Fibroblast of pulmonary artery (primary cell): ENCODE measurements at places on chromosomes 7 and 10.

DNA sequence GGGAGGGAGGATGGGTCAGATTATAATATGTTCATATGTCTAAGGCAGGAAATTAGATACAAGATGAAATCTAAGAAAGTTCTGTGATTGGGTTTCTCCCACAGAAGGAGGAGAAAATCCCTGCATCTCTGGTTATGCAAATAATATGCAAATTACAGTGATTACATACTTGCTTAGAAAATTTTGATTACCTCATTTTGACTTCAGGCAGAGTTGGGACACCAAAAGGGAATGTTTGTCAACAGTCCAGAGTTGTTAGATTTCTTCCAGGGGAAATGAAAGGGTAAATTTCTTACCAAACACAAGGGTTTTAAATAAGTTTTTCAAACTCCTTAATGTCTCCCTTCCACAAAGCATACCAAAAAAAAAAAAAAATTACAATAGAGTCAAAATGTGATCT lies 101.4 kb upstream of the STEAP1B start:
- DNase-seq, result peak; percentile 72

DNA sequence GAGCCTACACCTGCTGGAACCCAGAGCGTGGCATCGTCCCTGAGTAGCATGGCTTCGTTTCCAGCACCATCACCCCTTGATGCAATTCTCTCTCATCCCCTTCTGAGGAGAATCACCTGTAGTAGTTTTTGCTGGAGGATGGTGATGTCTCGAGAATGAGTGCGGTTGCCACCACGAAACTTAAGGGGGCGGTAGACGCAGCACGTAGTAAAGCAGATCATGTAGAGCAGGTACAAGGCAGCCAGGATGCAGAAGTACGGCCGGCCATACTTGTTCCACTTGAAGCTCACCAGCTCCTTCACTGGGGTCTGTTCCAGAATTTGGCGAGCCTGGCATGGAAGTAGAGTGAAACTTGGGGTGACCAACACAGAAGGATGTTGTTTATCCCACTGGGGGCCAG lies 8.1 kb downstream of the TRPV5 start:
- DNase-seq, result no peak

DNA sequence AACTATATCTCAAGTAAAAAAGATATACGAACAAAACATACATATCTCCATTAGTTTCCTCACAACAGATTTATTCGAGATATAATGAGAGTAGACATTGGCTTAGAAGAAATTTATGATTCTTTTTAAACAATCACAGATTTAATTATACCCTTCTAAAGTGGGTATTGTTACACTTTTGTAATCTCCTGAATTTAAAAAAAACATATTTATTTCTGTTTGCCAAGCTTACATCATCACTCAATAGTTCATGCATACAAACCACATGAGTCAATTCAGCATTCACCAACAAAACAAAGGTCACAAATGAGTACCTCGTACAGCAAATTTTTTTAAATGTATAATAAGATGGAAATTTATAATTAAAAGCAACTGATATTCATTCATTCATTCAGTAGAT lies 17.6 kb downstream of the LRRN3 start:
- DNase-seq, result peak; percentile 71

GRCh38 chr10:85851325-85851724 lies 515.3 kb downstream of the GRID1 start:
- peak; percentile 14 for DNase-seq

DNA sequence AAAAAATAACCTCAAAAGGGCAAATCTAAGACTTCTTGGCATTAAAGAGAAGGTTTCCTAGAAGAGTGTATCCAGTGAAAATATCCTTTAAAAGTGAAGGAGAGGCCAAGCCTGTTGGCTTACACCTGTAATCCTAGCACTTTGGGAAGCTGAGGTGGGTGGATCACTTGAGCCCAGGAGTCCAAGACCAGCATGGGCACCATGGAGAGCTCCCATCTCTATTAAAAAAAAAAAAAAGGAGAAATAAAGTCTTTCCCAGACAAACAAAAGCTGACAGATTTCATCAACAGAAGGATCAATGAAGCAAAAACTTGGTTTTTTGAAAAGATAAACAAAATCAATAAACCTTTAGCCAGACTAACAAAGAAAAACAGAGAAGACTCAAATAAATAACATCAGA lies 67.6 kb upstream of the ZNF800 start:
- no peak for DNase-seq

DNA sequence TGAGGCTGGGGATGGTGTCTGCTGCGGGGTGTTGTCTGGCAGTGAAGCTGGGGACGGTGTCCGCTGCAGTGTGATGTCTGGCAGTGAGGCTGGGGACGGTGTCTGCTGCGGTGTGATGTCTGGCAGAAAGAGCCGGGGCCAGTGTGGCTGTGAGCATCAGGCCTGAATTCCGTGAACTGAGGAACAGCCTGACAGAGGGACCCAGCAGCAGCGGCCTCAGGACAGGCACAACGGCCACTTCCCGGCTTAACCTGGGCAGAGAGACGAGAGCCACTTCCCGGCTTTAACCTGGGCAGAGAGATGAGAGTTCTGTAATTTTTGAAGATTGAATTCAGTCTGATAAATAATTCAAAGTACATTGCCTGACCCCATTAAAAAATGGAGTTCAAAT lies 321.2 kb downstream of the PTPRN2 start:
- DNase-seq, result no peak

- DNase-seq, result no peak
Measured at GRCh38 chr7:132578050-132578370, 1.7 kb upstream of the PLXNA4 start.

- peak; percentile 89 for DNase-seq
Measured at GRCh38 chr7:78020136-78020873, 221.7 kb downstream of the PHTF2 start.

DNA sequence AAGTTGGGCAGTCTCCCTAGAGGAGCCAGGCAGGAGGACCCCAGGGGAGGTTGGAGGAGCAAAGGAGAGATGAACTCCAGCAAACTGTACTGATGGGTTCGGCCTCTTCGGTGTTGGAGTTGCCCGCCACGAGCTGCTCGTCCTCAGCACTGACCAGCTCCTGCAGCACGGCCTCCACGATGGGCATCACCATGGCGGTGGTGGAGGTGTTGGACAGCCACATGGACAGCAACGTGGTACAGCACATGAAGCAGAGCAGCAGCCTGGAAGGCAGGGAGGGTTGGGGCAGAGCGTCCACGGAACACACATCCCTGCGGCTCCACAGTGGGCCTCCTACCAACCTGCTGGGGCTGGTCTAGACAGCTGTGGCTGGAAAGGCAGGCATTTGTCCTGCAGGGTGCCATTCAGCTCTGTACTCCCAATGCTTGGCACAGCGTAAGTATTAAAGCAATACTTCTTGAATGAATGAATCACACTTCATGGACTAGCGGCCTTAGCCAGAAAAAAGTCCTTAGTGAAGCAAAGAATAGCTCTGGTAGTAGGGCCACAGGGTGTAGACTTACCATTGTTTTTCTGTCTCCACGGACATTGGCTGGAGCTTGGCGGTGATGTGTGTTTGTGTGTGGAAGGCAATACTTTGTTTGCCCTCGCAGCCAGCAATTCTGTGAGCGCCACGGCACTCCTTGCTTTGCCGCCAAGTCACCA lies 21.8 kb downstream of the SLC13A4 start:
- no peak for DNase-seq

DNA sequence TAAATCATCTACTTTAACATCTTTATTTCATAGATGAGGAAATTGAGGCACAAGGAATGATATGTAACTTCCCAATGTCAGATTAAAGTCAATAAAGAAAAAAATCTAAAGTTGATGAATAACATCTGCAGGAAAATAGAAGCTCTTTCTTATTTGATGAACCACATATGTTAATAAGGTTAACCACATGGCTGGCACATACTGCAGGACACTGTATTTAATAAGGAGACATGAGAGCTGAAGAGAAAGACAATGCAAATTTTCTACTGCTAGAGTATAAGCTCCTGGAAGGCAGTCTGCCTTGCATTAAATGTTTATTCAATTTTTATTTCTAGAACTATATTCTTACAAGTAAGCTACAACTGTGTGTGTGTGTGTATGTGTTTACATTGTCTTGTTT lies 4.4 kb downstream of the RAB11FIP2 start:
- no peak for DNase-seq

- DNase-seq, result no peak
Measured at GRCh38 chr7:131683536-131684125, 127.2 kb upstream of the PODXL start.

DNA sequence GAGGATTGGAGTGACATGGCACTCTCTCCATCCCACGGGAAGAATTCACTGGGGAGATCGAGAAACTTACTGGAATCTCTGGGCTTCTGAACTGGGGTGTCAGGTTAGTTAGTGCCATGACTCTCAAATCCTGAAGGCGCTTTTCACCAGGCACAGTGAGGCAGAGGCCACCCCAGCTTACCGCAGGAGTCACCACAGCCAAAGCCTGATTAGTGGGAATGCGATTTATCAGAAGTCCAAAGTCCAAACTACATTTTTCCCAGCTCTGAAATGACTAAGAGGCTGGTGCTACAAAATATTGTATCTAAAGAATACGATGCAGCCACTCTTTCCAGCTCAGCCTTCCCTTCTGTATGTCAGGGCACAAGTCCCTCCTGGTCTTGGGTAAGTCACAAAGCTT lies 334.8 kb upstream of the SHH start:
- DNase-seq, result no peak

- DNase-seq, result no peak
Measured at GRCh38 chr10:56142092-56142728, 218.8 kb downstream of the ZWINT start.

- DNase-seq, result no peak
Measured at GRCh38 chr7:40656349-40656748, 521.5 kb downstream of the SUGCT start.

GRCh38 chr7:22348379-22348778 lies 8.6 kb downstream of the RAPGEF5 start:
- peak; percentile 13 for DNase-seq

- DNase-seq, result no peak
Measured at GRCh38 chr10:44573821-44574220, 188.9 kb upstream of the CXCL12 start.

GRCh38 chr10:111290649-111291048 lies 213.8 kb downstream of the ADRA2A start:
- DNase-seq, result no peak

DNA sequence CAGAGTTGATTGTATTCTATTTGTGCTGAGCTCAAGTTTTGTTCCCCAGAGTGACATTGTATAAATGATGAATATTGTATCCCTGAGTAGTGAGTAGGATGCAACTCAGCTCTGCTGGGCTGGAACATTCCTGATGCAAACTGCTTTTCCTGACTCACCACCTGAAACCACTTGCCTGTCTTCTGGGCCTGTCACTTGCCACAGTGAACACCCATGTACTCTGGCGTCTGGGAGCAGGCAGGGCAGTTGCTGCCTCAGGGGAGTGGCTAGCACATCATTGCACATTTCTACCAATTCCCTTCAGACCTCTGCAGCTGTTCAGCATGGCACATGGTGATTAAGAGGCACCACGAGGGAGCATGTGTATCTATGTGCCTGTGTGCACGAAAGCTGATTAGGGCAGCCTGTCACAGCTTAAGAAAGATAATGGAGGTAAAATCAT lies 157.3 kb downstream of the SND1 start:
- peak; percentile 35 for DNase-seq

DNA sequence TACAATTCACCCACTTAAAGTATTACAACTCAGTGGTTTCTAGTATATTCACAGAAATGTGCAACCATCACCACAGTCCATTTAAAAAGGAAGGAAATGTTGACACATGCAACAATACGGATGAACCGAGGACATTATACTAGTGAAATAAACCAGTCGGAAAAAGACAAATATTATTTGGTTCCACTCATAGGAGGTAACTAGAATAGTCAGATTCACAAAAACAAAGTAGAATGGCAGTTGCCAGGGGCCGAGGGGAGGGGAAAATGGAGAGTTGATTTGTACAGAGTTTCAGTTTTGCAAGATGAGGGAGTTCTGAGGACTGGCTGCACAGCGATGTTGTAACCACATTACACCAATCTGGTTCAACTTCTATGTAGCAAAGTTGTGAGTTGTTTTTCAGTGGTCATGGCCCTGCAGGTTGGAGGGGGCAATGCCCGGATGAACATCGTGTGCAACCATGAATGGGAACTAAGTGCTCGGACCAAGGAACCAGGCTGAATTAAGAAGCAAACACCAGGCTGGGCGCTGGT lies 17.6 kb upstream of the TNPO3 start:
- no peak for DNase-seq

- peak; percentile 88 for DNase-seq
Measured at GRCh38 chr7:28986765-28987110, 28.6 kb upstream of the TRIL start.

DNA sequence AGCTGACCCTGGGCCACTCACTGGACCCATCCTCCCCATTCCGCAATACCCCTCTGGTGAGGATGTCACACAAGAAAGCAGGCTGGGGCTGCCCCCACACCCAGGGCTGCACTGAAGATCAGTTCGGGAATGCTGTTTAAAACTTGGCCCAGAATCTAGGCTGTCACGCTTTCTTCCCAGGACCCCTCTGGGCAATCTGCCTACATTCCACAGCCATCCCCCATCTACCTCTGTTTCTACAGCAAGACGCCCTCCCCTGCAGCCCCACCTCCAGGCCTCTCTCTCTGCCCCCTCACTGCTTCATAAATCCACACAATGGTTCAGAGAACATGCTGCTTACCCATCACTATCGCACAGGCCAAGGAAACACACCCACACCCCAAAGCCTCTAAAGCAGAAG lies 36.1 kb downstream of the XPNPEP1 start:
- no peak for DNase-seq

DNA sequence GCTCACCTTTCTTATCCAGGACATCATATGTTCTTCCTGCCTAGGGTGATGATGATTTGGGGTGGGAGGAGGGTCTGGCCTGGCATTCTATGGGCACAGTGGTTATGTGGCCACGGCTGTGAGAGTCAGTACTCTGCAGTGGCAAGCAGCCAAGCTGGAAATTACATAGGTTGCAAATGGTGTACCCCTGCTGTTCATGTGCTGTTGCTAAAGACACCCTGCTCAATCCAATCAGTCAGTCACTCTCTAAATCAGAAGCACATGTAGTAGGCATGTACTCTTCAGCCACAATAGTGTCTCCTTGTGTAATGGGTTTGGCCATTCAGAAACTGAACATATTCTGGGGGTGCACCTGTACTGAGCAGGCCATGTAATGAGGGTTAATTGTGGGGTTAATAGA lies 449.1 kb upstream of the ANKRD30A start:
- DNase-seq, result no peak

- peak; percentile 93 for DNase-seq
Measured at GRCh38 chr10:58477122-58477521, 35.5 kb upstream of the BICC1 start.

DNA sequence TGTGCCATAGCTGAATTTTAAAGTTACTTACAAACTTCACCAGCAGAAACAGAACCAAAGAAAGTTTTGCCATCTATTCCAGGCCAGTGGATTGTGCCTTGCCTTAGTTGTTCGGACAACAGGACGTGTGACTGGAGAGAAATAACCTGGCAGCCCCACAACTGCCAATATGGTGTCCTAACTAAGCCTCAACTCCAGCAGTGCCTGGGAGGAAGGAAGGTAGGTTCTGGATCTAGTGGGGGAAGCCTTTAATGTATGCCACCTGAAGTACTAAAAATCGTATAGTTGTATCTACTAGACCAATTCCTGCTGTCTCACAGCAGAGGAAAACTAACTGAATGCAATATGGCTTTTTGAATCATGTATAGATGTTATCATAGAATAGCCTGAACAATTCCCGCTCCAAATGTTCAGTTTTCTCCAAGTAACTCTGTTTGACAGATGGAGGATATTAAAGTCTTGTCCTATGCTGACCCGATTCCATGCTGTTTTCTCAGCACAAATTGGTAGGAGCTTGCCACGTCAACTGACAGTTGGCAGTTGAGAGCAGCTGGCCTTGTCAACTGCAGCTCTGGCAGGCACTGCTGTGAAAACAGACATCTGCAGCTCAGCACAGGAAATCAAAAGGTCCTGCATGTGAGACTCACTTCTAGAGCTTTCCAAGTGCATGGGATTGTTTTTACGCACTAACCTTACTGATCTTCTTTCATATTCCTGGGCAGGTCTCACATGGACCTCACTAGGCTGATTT lies 84.5 kb upstream of the WNT16 start:
- no peak for DNase-seq
